ENCODE measurements at places on chromosomes 6 and 20.

DNA sequence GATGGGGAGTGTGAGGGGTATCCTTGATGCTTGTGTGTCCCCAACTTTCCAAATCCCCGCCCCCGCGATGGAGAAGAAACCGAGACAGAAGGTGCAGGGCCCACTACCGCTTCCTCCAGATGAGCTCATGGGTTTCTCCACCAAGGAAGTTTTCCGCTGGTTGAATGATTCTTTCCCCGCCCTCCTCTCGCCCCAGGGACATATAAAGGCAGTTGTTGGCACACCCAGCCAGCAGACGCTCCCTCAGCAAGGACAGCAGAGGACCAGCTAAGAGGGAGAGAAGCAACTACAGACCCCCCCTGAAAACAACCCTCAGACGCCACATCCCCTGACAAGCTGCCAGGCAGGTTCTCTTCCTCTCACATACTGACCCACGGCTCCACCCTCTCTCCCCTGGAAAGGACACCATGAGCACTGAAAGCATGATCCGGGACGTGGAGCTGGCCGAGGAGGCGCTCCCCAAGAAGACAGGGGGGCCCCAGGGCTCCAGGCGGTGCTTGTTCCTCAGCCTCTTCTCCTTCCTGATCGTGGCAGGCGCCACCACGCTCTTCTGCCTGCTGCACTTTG, at the start of gene TNF:
Gene TNF (plus strand): TSS at position 231 of the 567 bp plus-strand sequence. CDS start 177 bp downstream, at position 408.
- DNase-seq, result peak; percentile 67

DNA sequence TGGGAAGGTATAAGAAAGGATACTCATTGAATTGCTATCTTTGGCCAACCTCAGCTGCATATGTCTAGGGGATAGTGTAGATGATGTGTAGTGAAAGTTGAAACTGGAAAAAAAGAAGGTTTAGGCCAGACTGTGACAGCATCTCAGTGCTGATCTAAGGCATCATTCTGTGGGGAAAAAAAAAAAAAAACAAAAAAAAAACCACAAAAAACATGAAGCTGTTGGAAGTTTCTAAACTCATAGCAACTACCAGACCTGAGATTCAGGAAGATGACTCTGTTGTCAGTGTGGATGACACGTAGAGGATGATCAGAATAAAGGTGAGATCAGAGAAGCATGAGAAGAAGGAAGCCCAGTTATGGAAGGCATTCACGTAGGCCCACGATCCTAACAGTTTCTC, 100.8 kb upstream of the CNKSR3 start:
- DNase-seq, result no peak

DNA sequence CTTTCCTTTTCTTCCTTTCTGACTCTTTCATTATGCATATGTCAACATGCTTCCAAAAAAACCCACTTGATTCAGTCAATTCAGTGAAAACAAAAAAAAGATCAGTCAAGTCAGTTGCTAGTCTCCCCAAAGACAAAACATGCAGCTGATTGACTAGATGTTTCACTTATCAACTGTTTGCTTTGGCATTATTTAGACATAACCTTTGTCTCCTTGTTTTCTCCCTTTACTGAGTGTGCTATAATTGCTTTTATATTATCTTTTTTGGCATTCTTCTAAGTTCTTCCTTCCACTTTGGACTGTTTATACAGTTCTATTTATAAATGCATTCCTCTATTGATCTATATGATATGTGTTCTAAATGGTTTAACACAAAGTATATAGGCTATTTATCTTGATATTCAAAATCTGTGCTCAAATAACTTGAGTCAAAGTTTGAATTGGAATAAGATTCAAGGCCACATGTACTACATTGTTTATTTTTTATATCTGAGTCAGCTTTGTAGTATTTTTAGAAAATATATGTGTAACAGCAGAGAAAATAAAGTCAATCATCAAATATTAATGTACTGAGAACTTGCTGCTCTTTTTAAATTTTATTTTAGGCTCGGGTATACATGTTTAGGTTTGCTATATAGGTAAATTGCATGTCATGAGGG, 260.5 kb downstream of the CENPW start:
- no peak for DNase-seq

DNA sequence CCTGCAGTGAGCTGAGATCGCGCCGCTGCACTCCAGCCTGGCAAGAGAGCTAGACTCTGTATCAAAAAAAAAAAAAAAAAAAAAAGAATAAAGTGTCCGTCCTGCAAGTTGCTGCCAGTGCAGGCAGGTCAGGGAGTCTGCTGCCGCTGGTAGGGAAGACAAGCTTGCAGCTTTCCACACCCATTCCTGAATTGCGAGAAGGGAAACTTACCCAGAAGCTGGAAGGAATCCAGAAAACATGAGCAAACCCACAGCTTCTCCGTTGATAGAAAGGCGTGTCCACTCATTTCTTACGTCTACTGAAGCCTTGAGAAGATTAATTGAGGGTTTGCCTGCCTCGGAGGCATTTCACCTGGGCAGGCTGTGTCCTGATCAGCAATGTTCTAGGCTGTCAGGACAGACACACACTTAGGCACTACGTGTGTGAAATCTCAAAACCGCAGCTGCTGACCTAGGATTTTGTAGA, 61.6 kb upstream of the DSP start:
- no peak for DNase-seq

DNA sequence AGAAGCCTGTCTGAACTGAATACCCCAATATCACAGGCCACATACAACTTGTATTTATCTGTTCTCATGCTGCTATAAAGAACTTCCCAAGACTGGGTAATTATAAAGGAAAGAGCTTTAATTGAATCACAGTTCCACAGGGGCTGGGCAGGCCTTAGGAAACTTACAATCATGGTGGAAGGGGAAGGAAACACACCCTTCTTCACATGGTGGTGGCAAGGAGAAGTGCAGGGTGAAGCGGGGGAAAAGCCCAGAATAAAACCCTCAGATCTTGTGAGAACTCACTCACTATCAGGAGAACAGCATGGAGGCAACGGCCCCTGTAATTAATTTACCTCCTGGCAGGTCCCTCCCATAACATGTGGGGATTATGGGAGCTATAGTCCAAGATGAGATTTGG, 50.3 kb upstream of the FNDC1 start:
- DNase-seq, result no peak
